ENCODE measurements at places on chromosomes 2 and 18.

- DNase-seq, result no peak
These were observed 20.7 kb downstream of the ST8SIA3 start for GRCh38 chr18:57373017-57373416.

- no peak for DNase-seq
These were observed 113.6 kb downstream of the RNF144A start for GRCh38 chr2:7030810-7031209.

DNA sequence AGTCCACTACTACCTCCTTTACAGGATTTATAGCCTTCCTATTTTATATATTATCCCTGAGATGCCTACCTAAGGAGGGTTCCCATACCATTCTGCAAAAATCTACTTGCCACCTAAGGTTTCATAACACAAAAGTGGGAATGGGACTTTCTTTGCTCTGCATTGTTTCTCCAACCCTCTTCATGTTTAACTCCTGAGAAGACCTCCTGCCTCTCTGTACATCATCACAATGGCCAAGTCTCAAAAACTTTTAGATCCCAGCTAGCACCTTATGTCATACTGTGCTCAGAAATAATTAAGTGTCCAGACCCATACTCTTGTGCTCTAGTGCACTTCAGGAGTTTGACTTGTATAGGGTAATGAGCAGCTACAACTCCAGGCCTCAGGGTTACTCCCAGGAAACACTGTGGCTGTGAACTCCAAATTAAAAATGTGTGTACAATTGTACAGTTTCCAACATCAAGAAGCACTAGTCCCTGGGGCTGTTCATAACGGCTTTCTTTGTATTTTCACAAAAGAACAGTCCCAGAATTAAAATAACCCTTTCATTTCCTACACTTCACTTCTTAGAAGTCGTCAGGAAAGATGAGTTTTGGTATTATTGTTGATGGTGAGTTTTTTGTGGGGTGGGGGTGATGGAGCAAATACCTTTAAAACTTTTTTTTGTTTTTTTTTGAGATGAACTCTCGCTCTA lies 39.4 kb downstream of the METAP1D start:
- no peak for DNase-seq

DNA sequence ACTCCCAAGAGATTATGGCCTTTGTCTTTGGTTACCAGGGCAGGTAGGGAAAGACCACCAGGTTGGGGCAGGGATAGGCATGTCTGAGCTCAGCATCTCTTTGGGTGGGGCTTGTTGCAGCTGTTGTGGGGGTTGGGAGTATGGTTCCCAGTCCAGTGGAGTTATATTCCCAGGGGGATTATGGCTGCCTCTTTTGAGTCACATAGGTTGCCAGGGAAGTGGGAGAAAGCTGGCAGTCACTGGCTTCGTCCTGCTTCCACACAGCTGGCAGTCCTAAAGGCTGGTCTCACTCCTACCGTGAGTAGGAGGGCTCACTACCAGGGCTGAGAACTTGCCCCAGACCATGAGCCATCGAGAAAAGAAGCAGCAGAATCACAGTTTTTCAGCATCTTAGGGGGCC lies 79.1 kb downstream of the LYPD6 start:
- DNase-seq, result no peak

GRCh38 chr2:120886534-120887319 lies 151.1 kb downstream of the GLI2 start:
- no peak for DNase-seq

DNA sequence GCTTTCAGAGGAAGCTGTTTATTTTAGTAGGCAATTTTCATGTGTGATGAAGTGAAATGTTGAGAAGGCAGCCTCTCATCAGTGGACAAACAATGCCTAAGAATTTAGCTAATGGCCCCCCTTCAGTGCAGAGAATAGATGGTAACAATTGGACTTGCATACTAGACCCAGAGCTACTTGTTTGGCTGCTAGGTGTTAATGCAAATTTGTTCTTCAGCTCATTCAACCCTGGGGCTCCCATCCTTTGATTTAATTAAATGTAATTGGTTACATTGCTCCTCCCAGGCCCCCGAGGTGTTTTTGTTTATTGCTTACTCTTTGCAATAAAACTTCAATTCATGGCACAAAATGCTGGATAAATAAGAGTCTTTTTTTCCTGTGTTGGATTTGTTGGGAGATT lies 68.6 kb downstream of the CAMKMT start:
- no peak for DNase-seq

GRCh38 chr2:154992826-154993225 lies 294.3 kb downstream of the KCNJ3 start:
- no peak for DNase-seq

DNA sequence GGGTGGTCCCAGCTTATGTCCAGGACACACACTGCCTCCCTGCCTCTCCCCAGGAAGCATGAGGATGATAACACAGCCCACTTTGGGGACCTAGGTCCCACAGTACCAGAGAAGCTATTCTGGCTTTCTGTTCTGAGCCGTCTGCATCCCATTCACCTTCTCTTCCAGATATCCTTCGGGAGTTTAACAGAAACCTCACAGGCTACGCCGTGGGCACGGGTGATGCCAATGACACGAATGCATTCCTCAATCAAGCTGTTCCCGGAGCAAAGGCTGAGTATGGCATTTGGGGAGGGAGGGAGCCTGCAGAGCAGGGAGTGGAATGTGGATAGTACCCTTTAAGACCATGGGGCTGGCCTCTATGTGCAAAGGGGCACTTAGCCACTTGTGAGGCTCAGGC lies 102.6 kb downstream of the PLB1 start:
- no peak for DNase-seq

DNA sequence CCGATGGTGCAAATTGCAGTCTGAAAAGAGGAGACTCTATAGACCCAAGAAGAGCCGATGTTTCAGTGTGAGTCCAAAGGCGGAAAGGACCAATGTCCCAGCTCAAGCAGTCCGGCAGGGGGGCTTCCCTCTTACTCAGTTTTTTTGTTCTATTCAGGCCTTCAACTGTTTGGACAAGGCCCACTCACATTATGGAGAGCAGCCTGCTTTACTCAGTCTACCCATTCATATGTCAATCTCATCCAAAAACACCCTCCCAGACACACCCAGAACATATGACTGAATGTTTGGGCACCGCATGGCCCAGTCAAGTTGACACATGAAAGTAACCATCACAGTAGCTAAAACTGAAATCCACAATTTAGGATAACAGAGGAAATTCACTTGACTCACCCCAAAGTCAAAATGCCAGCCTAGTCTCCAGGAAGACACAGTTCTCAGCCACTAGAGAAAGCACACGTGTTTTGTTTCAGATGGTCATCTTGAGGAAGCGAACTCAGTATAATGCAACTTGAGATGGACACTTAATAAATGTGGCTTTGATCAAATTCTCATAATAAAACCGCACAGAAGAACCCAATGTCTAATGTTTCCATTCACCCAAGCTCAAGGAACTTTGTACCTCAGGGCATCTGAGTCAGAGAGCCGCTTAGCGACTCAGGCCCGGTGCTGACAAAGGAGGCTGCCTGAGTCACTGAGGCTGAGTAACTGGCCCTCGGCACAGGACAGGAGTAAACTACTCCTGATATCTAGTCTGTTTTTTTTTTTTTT lies 2.4 kb downstream of the FHL2 start:
- peak; percentile 80 for DNase-seq

DNA sequence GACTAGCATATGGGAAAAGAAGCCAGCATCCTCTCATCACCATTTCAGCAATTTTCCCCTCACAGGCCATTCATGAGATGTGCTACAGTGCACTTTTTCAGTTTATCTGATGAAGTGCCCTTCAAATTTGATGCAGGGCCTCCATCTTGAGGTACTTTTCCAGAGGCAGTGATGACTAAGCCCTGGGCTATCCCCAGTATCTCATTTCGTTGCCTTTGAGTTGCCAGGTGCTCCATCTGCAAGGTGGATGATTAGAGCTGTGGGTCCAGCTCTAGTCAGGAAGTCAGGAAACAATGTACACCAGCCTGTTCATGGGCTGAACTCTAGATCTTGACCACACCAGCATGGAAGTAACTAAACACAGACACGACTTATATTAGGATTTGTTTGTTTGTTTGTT lies 425.2 kb downstream of the METTL4 start:
- DNase-seq, result no peak

- no peak for DNase-seq
These were observed 30.0 kb upstream of the CYP1B1 start for GRCh38 chr2:38105922-38106321.

- DNase-seq, result no peak
These were observed 8.6 kb upstream of the TMEM37 start for GRCh38 chr2:119423108-119423444.

- DNase-seq, result no peak
These were observed 595 bp downstream of the PARD6G start for GRCh38 chr18:80246445-80247392.
